ENCODE measurements at places on chromosomes 3 and 15.

- no peak for DNase-seq
These were observed 7.3 kb downstream of the TRA2B start for GRCh38 chr3:185930393-185931107.

DNA sequence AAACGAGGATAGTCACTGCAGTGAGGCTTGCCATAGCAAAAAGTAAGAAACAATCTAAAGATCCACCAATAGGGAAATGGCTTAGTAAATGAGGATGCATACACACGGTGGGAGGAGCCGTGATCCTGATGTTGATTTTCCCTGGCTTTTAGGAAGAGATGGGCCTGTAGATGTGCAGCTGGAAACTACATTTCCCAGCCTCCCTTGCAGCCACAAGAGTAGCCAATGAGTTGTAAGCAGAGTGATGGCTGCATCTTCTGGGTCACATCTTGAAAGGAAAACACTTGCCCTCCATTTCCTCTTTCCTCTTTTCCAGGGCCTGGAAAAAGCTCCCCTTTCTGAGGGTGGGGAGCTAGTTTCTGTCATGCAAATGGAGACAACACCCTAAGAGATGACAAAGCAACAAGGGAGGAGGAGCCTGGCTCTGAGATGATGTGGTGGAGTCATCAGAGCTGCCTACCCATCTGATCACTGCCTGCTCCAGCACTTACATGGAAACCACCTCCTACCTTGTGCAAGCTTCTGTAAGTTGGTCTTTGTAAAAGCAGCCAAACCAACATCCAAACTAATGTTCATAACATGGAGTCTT, 139.1 kb downstream of the TLE3 start:
- no peak for DNase-seq

- DNase-seq: peak; percentile 49
These were observed 4.1 kb downstream of the FBN1 start for GRCh38 chr15:48641416-48641815.

- DNase-seq: no peak
These were observed 14.5 kb downstream of the TFDP2 start for GRCh38 chr3:142134799-142135325.

Measured in erythroblast (primary cell).